ENCODE measurements at places on chromosomes 16 and 17.

DNA sequence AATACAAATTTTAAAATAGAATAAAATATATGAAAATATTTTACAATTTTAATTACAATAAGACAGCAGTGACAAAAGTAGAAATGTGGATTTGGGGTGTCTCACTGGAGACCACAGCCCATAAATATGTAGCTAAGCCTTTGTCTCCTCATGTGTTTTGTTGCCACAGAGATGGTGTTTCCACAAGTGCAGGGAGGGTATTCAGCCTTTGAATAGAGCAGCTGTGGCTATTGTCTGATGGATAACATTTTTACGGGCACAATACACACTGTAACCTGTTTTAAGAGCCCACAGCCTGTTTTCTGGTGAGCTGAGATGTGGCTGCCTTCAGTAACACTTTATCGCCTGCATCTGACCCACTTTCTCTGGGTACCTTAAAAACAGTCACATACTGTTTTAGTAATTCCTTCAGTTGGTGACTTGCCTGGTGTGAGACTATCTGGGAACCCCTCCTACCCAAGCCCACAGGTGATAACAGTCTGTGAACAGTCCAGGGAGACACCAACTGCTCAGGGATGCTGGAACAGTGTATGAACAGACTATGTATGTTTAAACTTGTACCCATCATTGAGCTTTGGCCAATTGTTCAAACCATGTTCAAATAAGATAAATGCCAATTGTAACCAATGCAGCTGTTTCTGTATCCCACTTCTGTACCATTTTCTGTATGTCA, 7.8 kb upstream of the AHSP start:
- DNase-seq: no peak

DNA sequence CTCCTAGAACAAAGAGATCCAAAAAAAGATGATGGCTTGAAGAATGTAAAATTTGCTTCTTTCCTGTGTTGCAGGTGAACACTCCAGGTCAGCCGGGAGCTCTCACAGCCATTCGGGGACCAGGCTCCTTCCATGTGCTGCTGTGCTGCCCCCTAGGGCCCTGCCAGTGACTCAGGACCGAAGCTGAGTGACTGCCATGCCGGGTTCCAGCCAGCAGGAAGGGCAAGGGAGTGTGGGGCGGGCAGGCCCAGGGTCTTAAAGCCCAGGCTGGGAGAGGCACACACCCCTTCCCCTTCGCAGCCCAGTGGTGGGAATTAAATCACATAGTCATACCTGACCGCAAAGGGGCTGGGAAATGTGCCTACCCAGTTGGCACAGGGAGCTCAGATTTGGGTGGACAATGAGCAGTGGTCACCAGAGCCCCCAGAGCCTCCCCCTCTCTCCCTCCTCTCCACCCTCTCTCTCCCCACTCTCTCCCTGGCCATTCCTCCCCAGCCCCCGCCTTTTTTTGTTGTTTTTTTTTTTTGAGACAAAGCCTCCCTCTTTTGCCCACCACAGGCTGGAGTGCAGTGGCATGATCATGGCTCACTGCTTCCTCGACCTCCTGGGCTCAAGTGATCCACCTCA, 11.5 kb downstream of the EPOP start:
- DNase-seq: peak; percentile 91

DNA sequence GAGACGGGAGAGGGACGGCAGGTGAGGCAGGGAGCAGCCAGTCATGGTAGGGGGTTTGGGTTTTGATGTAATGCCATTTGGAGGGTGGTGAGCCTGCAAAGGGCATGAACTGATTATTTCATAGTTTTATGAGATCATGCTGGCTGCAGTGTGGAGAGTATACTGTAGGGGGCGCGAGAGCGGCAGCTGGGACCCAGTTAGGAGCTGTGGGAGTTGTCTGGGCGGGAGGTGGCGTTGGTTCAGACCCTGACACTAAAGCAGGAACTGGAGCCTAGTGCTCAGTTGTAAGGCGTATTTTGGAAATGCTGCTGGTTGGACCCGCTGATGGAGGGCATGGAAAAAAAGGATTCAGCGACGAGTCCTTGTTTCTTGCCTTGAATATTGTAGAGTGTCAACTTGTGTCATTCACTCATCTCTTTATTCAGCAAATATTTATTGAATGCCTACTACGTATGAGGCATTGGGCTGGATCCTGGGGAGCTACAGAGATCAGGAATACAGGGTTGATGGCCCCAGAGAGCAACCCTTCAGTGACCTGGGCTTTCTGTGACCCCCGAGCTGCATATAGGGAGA, 23.7 kb upstream of the KDM8 start:
- peak; percentile 91 for DNase-seq

DNA sequence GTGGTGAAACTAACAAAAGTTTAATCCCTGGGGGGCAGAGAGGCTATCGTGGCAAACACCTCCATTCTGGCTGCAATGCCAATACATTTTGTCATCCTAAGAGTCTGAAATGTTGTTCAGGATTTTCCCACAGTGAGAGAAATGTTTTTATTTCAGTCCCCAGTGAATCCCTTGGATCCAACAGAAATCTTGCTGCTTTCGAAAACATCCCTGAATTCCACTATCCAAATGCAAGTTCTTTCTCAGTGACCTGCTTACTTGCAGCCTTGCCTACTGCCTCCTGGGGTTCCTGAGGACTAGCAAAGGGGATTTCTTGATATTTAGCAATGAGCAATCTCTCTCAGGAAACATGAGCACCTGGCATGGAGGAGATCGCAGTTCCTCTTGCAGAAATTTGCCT, 202.1 kb upstream of the IRX3 start:
- no peak for DNase-seq

- peak; percentile 88 for DNase-seq
Observed at GRCh38 chr16:29899516-29900101, at the start of gene SEZ6L2. Gene SEZ6L2, minus strand, starts transcription at chr16:29899550. Its CDS starts 531 bp downstream, at chr16:29899019.
